ENCODE measurements at places on chromosomes 16 and 17.

GRCh38 chr17:58641887-58642311, 49.9 kb downstream of the TEX14 start:
- DNase-seq: no peak

GRCh38 chr16:70685938-70686375, at the start of gene MTSS2:
Gene MTSS2, minus strand, starts transcription at chr16:70686053. Its CDS starts 262 bp downstream, at chr16:70685791.
- DNase-seq: peak; percentile 55

DNA sequence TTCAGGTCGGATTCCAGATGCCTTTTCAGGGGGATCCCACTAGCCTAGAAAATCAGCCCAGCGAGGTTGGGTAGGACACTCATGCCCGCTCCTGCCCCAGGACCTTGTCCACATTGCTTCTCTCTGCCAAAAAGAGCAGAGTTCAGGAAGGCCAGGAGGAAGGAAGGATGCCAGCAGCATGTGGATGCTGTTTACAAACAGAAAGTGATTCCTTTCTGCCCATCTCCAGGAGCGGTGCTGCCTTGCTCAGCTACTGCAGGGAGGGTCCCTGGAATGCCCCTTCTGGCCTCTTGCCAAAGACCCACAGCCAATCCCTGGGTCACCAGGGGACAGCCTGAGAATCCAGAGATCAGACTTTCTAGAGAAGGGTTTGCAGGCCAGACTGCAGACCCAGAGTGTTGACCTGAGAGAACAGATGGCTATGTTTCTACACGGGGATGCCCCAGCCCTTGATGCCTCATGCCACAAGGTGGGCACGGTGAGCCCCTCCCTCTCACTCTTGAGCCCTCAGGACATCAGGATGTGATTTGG, 32.3 kb upstream of the EMP2 start:
- DNase-seq: no peak

- no peak for DNase-seq
Measured at GRCh38 chr17:78108726-78109488, 19.6 kb downstream of the TMC6 start.

DNA sequence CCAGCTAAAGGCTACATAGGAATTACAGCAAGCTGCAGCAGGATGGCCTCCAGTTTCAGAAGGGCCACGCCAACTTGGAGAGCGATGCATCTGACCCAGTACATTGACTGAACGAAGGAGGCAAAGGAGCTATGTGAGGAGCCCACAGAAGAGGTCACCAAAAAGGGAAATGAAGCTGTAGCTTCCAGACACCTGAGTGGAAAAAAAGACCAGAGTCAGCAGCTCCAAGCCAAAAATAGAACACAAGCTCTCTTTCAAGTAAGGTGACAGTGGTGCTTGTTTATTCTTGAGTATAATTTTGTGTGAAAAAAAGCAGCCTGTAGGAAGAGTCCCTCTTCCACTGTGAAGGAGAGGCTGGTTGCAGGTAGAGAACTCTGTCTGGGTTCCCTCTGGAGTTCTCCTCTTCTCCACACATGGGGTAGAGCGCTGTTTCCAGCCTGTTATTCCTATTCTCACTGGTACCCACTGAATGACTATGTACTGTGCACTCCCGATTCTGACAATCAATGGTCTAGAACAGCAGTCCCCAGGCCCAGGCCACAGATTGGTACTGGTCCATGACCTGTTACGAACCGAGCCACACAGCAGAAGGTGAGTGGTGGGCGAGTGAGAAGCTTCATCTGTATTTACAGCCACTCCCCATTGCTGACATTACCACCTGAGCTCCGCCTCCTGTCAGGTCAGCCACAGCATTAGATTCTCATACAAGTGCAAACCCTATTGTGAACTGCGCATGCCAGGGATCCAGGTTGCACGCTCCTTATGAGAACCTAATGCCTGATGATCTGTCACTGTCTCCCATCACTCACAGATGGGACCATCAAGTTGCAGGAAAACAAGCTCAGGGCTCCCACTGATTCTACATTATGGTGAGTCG, 15.1 kb downstream of the CCL4 start:
- no peak for DNase-seq

GRCh38 chr17:75238020-75238580, 23.3 kb downstream of the GGA3 start:
- no peak for DNase-seq

DNA sequence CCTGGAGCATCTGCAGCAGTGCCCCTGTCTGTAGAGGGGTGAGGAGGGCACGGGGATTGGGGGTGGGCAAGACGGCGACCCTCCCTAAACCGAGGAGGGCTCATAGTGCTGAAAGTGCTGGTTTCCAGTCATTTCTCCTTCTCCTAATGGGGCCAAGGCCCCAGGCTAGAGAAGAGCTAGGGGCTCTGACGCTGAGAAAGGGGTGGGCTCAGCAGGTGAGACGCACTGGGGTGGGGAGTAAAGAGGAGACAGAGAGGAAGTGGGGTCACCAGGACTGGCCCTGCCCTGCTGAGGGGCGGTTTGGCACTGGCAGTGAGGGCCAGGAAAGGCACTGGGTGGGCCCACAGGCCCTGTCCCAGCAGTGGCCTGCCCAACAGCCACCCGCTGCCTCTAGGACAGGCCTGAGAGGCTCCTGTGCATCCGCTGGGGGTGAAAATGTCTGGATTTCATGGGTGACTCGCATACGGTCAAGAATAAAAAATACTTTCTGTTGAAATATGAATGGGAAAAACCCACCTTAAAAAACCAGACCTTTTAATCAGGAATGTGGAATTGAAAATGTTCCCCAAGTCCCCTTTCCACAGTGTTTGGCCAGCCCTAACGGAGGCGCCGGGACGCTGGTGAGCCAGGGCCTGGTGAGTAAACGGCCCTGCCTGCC, 122.4 kb upstream of the SMURF2 start:
- no peak for DNase-seq

GRCh38 chr16:535446-536405, 8.2 kb downstream of the CAPN15 start:
- no peak for DNase-seq

DNA sequence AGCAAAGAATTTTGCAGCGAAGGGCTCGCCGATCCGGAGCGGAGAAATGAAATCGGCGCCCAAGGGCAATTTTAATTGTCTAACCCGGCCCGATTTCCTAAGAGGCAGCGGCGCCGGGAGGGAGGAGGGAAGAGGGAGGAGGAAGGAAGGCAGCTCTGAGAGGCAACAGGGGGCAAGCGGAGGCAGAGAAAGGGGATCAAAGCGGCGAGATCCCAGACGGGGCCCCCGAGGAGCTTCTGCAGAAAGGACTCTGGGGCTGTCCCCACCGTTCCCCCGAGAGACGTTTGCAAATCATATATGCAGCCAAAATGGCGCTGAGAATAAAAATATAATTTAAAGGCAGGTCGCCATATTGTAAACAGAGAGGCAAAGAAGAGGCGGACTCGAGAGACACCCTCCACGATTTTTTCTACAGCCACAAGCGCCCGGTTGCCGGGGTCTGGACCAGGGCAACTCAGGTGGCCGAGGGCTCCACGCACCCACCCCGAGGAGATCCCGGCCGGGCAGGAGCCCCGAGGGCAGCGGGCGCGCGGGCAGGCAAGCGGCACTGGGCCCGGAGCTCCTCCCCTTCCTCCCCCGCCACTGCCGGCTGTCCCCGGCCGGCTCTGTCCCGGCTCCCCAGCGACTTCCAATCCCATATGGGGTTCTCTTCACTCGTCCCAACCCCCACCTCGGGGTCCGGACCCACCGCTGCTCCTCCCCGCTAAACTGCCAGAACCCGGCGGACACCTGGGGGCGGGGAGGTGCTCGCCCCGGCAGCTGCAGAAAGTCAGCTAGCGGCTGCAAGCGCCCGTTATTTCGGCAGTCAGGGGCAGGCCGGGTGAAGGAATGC, 1.9 kb downstream of the PHF12 start:
- no peak for DNase-seq

- DNase-seq: no peak
Measured at GRCh38 chr17:67058036-67058435, 13.7 kb downstream of the CACNG1 start.

- no peak for DNase-seq
Measured at GRCh38 chr17:74631468-74632450, 8.2 kb upstream of the CD300E start.

- no peak for DNase-seq
Measured at GRCh38 chr17:28478712-28479615, 5.5 kb downstream of the SLC13A2 start.

DNA sequence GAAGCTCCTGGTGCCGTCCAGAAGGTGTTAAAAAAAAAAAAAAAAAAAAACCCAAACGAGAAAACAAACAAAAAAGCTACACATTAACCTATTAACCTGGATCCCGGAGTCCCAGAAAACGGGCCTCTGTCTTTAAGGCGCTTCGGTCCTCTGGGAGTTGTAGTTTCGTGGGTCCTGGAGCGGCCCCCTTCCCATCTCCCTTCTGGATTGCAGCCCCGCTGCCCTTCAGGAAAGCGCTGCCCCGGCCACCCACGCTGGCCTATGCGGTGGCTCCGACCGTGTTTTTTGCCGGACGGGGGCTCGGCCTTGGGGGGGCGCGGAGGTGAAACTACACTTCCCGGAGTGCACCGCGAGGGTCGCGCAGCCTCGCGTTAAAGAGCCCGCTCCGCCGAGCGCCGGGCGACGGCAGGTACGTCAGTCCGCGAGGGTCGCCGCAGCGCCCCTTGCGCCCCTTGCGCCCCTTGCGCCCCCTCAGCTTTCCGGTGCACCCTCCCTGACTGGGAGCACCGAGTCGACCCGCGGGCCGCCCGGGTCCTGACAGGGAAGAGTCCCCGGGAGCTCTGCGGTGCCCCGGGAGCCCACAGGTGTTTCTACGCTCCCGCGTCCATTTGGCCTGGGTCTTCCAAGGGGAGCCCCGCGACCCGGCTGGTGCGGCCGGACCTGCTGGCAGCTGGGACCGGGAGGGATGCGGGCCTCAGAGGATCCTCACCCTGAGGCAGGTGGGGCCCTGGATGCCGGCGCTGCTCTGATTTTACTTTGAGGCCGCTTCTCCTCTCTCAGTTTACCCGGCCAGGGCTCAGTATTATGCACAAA, at the start of gene FCSK:
Gene FCSK, plus strand, starts transcription at position 374 of the 813 bp plus-strand sequence. CDS start 8,596 bp downstream, outside the sequence.
- DNase-seq: no peak

GRCh38 chr17:72171703-72172667, 51.2 kb downstream of the SOX9 start:
- DNase-seq: no peak

GRCh38 chr17:32158870-32159585, 16.7 kb downstream of the RHOT1 start:
- no peak for DNase-seq

DNA sequence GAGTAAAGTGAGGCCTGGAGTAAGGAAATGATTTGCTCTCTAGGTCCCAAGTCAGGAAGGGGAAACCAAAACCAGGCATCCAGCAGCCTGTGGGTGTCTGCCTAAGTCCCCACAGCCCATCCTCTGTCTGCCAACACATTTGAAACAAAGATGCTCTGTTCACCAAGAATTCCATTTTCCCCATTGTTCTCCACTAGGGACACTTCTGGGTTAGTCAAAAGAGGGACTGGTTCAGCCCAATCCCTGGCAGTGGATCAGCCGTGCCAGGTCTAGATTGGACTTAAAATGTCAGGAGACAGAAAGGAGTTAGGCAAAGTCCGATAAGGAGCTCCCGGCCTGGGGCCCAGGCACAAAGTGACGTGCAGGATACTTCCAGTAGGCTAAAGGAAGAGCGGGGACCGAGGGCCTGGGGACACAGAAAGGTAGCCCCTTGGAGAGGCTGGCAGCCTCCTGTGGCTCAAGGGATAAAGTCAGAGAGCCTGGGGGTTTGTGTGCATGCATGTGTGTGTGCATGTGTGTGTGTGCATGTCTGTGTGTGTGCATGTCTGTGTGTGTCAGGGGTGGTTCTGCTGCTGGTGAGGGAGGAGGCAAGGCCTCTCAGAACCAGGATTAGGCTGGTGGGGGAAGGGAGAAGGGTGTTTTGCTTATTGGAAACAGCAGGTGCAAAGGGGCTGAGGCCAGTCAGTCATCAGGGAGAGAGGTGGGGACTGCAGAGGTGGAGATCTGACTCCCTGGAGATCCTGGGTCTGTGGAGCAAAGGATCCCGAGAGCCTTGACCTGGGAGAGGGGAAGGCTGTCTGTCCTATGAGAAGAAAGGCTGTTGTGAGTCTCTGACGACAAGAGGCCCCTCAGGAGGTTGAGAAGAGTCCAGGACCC, 41.7 kb upstream of the IL34 start:
- no peak for DNase-seq

DNA sequence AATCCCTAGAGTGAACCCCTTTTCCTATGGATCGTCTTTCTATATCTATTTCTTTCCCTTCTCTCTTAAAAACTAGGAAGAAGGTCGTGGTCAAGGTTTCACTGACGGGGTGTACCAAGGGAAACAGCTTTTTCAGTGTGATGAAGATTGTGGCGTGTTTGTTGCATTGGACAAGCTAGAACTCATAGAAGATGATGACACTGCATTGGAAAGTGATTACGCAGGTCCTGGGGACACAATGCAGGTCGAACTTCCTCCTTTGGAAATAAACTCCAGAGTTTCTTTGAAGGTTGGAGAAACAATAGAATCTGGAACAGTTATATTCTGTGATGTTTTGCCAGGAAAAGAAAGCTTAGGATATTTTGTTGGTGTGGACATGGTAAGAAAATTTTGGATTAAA, 9.6 kb downstream of the CYLD start:
- no peak for DNase-seq

DNA sequence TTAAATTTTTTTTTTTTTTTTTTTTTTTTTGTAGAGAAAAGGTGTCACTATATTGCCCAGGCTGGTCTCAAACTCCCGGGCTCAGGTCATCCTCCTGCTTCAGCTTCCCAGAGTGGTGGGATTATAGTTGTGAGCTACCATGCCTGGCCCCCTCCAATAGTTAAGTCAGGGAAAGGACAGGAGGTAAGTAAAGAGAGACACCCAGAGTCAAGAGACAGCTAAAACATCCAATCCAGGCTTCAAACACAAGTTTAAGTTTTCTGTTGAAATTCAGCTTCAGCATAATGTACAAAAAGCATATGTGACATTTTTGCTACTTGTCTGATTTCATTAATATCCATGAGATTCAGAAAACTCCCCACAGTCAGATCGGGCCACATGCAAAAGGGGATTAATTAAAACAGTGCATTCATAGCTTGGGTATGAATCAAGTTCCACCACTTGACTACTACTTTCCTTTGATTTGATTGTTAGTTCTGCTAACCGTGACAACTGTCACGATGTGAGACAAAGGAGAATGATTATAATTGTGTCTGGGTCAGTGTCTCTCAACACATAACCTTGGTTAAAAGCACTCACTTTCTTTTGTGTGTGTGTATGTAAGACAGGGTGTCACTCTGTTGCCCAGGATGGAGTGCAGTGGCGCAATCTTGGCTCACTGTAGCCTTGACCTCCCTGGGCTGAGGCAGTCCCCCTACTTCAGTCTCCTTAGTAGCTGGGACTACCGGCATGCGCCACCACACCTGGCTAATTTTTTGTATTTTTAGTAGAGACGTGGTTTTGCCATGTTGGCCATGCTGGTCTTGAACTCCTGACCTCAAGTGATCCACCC, 184.9 kb downstream of the PARN start:
- no peak for DNase-seq
